ENCODE measurements at places on chromosomes 5 and 9.

DNA sequence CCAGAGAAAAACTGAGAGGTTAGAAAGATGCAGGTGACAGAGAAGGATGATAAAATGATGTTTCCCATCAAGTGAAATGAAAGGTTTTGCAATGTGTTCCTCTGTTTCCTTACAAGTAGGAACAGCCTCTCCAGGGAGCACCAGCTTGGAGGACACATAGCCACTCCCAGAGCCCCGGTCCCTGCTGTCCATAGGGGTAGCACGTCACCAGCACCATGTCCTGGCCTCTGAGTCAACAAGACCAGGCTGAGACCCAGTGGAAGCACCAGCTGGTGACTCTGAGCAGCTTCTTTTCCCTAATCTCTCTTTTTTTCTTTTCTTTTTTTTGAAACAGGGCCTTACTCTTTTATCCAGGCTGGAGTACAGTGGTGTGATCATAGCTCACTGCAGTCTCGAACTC is 19.4 kb upstream of the HMCN2 start:
- no peak for DNase-seq

DNA sequence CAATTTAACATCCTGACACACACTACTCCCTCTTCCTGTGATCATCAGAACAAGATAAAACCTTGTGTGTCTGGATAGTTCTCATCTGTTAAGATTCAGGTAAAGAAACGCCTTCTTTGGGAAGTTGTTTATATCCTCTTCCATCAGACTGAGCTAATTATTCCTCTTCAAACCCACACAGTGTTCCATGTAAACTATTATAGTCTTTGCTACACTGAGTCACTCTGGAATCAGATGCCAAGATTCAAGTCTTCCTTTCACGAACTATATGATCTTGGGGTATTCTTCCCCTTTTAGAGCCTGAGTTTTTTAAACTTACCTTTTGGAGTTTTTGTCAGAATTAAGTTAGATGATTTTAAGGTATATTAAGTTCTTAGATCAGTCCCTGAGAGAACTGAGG is 2.0 kb downstream of the OR1J1 start:
- no peak for DNase-seq

- DNase-seq, result no peak
Measured at GRCh38 chr5:88830567-88830966, 52.4 kb downstream of the MEF2C start.

GRCh38 chr9:75844321-75844720 is 46.2 kb upstream of the PCSK5 start:
- DNase-seq, result no peak
